ENCODE measurements at places on chromosomes 4 and X. TPM values are rescaled to one million over a fixed set of nuclear protein-coding genes. Genes with fewer than 3 reads are reported as not detected.

GRCh38 chrX:151922692-151923091 lies 10.0 kb downstream of the MAGEA4 start:
- DNase-seq = no peak

DNA sequence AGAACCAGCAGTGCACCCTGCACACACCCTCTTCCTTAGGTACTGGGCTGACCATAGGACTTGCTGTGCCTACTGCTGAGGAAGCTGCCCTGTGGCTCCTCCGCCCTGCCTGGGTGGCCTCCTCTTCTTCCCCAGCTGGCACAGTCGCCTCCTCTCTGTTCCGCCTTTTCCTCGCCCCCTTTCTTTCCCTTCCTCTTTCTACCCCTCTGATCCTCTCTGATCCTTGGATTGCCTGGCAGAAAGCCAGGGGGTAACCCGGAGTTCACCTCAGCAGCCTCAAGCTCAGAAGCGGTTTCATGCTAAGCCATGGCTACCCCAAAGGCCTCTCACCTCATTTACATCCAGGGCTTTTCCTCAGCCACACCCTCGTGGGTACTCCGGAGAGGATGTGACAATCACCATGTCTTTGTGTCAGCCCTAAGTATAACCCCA lies 136.2 kb downstream of the SMIM20 start:
- no peak for DNase-seq

DNA sequence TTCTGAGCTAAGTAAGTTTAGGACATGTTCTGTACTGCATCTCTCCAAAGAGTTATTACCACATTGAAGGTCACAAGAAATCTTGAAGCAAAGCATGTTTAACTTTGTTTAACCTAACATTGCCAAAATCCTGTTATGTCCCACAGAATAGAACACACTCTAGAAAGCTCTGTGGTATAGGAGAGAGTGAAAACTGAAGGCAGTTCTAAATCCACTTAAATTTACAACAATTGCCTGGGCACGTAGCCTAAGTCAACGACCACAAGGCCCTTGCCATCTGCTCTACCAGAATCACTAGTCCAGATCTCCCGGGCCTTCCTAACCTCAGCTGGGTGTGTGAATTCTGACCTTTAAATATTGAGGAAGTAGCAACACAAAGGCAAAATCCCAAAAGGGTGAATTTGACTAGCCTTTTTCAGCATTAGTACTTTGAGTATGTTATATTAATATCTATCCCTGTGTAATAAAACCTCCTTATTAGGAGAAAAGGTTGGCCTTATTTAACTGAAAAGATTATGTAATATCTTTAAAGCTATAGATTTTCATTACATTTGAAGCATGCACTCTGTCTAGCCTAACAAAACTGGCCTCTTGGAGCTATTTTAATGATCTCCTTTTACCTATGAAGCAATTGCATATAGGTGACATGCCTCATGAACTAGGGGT lies 4.5 kb upstream of the MAML3 start:
- no peak for DNase-seq

Gene MAB21L2
- not detected for polyA plus RNA-seq

- no peak for DNase-seq
These were observed 139.9 kb downstream of the HDX start for GRCh38 chrX:84362184-84362838.

Gene ANTXR2
- 77.1 TPM for polyA plus RNA-seq

DNA sequence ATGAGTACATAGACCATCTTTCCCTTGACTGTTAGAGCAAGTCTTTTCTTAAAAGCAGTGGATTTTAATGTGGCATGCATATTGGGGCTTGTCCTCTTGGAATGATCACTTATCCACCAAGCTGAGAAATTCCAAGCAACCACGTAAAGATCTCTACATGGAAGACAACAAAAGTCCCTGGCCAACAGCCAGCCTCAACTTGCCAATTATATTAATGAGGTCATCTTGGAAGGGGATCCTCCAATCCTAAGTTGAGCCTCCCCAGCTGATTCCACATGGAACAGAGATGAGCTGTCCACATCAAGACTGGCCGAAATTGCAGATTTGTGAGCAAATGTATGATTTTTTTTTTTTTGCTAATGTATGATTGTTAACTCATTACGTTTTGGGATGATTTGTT lies 20.6 kb upstream of the FTHL17 start:
- no peak for DNase-seq

Gene UGT2B15
- not detected for polyA plus RNA-seq

DNA sequence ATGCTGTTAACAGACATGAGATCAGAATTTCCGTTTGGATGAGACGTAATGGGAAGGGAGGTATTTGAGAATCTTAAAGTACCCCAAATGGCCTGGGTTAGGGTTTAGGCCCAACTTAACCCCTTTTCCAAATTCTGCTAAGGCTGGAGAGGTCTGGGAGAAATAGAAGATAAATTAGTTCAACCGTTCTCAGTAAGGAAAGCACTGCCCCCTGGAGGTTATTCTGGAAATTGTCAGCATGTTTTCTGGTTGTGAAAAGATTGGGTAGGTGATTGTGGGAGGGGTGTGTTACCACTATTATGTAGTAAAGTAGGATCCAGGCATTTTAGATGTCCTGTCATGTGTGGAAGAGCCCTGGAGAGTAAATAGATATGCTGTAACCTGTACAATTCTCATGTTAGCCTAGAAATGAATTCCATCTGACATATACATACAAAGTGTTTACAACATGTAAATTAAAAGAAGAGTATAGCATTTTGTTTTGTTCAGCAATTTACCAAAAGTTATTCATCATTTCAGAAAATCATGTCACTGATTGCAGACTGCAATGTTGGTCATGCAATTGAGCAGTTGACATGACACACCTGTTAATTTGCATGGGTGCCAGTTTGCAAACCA lies 26.8 kb upstream of the GRXCR1 start:
- peak; percentile 23 for DNase-seq

GRCh38 chrX:155235891-155236290 lies 19.6 kb downstream of the VBP1 start:
- DNase-seq = no peak

Gene CENPE
- polyA plus RNA-seq = 10.0 TPM

Gene MAGEA12
- polyA plus RNA-seq = not detected

- DNase-seq = no peak
These were observed 268.6 kb upstream of the IGFBP7 start for GRCh38 chr4:57378766-57379165.

- DNase-seq = no peak
These were observed 84.0 kb upstream of the AFAP1 start for GRCh38 chr4:8023696-8024033.
